ENCODE measurements at places on chromosomes 1 and 21.

GRCh38 chr1:30881319-30882181 lies 27.0 kb downstream of the SDC3 start:
- DNase-seq, result no peak

GRCh38 chr21:15843766-15844165 lies 114.0 kb downstream of the USP25 start:
- DNase-seq, result no peak

GRCh38 chr1:62025892-62026291 lies 168.8 kb upstream of the L1TD1 start:
- DNase-seq, result no peak

- no peak for DNase-seq
These were observed 116.3 kb upstream of the COL6A1 start for GRCh38 chr21:45865106-45865835.

GRCh38 chr1:107974090-107974489 lies 9.1 kb upstream of the VAV3 start:
- no peak for DNase-seq
